Cardiac atrium fibroblast (primary cell): ENCODE measurements at places on chromosomes 13 and 19. TPM values are rescaled to one million over a fixed set of nuclear protein-coding genes. Genes with fewer than 3 reads are reported as not detected.

The ZNF805 gene
- 8.7 and 13.0 TPM in 2 replicates for total RNA-seq

The DPF1 gene
- 4.7 and 7.1 TPM in 2 replicates for total RNA-seq

The WDR87 gene
- not detected in 2 replicates for total RNA-seq

The ZIK1 gene
- total RNA-seq, result 6.3 and 7.9 TPM in 2 replicates
